ENCODE measurements at places on chromosomes 11 and 22.

DNA sequence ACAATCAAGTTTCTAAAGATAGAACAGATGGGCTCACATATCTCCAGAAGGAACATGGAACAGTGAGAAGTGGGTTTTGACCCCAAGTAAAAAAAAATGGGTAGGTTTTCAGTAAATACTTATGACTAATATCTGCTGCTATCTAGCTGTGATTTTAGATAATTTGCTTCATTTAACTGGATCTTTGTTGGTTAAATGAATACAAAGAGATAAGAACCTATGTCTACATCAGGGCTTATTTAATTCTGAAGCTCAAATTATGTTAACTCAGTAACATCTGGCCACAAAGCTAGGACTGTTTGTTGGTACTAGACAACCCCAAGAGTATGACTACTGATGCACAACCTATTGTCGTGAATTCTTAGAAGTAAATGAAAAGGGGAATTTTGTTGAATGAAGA, 144.4 kb upstream of the SESN3 start:
- no peak for DNase-seq

GRCh38 chr11:2881076-2881980, 4.2 kb downstream of the CDKN1C start:
- DNase-seq: no peak

GRCh38 chr22:23073526-23074229, 3.4 kb downstream of the GNAZ start:
- DNase-seq: no peak

DNA sequence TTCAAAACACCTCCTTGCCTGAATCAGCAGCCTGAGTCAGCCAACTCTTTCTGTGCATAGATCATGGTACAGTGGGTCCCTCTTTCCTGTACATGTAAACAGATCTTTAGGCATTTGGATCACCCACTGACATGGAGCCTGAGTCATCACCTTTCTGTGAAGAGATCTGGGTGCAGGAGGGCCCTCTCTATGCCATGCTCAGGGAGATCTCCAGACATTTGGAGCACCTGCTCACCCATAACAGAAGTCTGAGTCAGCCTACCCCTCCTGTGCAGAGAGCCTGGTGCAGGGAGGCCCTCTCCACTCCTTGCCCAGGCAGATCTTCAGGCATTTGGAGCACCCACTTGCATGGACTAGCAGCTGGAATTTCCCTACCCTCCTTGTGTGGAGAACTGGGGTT, 56.2 kb upstream of the GLYAT start:
- DNase-seq: no peak

GRCh38 chr11:115330684-115331482, 173.3 kb downstream of the CADM1 start:
- no peak for DNase-seq

DNA sequence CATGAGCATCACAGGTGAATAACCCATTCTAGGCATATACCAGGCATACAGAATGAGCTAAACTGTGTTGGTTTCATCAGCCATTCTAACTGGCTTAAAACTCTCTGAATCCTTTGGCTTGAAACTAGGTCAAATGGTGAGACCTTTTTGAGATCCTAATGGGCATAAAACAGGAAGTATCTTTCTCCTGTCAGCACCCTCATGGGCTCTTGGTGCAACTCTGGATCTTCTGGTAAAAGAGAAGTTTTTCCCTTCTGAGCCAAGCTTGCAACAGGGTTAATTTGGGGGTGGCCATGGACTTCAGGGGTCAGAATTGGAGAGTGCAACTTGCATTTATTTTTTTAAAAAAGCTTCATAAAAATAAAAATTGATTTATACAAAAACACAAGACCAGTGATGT, 67.9 kb upstream of the GRAMD1B start:
- no peak for DNase-seq

DNA sequence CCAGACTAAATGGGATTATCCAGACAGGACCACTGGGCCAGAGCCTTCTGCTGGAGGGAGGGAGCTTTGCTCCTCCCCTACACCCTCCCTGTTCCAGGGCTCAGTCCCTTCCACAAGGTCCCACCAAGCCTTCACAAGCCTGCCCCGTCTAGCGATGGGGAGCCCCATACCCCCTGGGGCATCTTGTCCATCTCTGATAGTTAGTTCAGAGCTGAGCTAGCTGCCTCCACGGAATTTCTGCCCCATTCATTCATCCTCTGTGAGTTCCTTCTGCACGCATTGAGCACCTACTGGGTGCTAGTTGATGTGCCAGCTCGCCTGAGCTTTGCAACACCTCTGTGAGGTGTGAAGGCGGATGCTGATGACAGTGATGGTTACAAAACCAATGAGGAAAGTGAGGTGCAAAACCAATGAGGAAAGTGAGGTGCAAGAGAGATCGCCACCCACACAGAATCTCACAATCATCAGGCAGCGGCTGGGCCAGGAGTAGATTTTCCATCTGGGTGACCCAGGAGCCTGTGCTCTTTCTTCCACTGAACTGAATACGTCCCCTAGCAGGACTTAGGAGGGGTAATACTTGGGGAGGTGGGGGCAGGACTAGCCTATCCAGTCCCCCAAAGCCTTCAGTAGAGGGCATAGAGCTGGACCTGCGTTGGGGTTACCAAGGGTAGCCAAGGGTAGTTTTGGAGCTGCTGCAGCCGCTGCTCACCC, 21.5 kb upstream of the CBX7 start:
- DNase-seq: peak; percentile 79

DNA sequence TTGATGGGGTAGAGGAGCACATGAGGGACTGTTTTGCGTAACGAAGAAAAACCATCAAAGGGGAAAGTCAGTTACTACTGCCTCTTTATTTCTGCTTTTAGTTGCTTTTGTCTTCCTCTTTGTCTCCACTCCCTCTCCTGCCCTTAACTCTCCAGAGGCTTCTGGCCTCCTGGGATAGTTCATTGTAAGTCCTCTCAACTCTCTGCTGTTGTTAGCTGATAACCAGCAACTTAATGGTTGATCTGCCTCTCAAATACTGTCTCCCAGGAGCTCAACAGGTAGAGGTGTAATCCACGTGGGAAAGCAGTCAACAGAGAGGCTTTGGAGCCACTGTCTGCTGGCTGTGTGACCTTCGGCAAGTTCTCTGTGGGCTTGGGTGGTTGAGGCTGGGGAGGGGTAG, 47.3 kb downstream of the CCDC81 start:
- DNase-seq: no peak

GRCh38 chr11:64438986-64439771, 80.2 kb downstream of the RPS6KA4 start:
- DNase-seq: no peak

GRCh38 chr11:3186166-3186953, 21.2 kb upstream of the OSBPL5 start:
- DNase-seq: no peak

- no peak for DNase-seq
These were observed 16.5 kb upstream of the OR9G4 start for GRCh38 chr11:56764976-56765375.

- no peak for DNase-seq
These were observed 14.6 kb downstream of the FAM118A start for GRCh38 chr22:45324311-45324711.

DNA sequence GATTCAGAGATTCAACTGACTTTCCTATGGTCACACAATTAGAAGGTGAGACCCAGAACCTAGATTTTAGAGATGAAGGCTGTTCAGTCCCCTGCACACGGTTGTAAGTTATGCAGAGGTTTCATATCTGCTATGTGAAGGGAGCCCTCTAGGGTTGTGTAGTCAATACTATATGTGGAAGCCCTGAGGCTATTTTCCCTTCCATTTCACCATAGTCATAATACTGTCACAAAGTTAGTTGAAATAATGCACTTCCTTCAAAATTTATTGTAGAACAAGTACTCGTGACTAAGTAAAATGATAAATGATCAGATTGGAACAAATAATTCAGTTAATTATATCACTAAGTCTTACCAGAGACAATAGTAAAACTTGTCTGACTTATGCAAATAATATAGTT, 48.8 kb downstream of the ENDOD1 start:
- DNase-seq: peak; percentile 18

- DNase-seq: no peak
These were observed 56.6 kb downstream of the BID start for GRCh38 chr22:17717708-17718107.

DNA sequence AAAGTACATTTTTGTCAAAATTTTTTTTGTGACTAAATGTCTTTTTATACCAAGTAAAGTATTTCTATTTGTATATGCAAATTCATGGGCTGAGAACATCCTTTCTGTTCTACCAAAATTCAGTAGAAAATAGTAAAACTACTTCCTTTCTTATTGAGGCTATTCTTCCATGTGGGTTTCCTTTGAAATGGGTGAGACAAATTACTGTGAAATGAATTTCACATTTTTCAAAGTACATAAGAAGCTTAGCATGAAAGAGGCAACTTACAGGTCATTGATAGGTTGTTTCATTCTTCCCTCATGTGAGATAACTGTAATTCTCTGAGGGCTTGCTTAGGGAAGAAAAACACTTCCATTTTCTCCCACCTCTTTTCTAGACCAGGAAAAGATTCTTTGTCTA, 1.0 kb upstream of the OR6X1 start:
- no peak for DNase-seq

DNA sequence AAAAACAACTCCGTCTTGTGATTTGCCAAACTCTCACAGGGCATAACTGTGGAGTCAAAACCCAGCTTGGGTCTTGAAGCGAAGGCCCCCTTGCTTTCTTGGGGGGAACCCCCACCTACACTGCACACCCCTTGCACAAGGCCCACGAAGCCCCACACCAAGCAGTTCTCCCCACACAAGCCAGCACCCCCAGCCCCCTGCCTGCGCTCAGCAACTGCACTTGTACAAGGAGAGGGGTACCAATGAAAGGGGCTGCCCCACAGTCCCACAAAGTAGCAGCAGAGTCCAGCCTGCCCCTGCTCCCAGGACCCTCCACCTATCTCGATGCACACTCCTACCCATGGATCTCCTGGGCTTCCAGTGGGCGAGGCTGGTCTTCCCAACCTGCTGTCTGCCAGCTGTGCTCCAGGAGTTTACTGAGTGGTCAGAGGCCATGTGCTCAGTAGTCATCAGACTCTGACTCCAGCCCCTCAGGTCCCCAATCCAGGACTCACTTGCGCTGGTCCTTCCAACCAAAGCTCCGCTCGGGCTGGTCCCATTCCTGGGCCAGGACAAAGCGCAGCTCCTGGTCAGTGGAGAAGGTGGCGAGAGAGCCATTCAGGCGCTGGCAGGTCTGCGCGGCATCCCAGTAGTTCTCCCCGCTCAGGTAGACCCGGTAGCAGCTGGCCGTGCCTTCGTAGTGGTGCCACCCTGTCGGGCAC, 57.7 kb downstream of the DGCR2 start:
- no peak for DNase-seq

- no peak for DNase-seq
These were observed 1055.3 kb downstream of the BRD1 start for GRCh38 chr22:48772286-48772907.

DNA sequence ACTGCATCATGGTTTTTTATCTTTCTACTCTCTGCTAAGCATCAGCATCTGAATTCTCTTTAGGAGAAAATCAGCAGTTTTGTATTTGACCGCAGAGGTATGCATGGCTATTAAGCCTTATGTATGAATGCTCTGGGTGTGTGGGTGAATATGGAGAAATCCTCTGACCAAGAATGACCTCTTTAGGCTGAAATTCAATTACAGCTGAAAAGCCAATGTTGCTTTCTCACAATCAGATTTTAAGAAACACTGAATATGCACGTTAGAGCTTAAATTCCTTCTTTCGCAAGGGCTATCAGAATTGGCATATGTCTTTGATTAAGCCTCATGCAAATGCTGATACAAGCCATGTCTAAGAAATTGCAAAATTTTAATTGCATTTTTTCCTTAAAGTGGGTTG, 43.2 kb downstream of the ARHGAP42 start:
- no peak for DNase-seq

GRCh38 chr22:45450921-45451651, 37.6 kb downstream of the RIBC2 start:
- no peak for DNase-seq

GRCh38 chr11:88520391-88520790, 182.9 kb upstream of the CTSC start:
- no peak for DNase-seq

DNA sequence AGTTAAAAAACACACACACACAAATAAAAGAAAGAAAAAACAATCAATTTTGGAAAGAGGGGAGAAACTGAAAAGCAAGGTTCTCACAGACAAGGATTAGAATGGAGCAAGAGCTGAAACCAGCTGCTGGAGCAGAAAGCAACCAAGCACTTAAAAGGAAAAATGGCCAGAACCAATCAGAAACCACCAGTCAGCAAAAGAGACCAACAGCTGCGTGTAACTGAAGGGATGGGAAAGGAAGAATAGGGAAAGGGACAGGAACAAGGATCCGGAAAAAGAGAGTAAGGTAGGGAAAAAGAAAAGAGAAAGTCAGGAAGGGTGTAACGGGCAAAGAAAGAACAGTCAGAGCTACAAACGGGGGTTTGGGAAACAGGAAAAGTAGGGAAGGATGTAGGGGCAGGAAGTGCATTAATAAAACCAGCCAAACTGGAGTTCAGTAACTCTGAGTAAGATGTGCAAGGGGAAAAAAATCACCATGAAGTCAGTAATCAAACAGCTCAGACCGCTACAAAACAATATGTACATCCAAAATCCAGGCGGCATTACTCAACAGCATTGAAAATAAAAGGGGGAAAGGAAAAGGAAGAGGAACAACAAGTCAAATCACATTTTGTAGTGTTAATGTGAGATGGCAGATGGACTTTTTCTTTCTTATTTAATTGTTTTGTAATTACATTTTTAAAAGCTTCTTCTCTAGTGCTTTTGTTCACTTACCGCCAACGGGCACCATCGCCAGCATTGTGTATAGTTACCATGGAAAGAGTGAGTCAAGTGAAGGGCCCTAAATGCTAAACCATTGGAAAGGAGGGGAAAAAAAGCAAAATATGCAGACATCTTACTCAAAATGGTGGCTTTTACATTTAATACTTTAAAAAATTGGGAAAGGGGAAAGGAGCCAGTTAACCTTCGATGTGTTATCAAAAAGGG, 49.2 kb downstream of the APOL5 start:
- DNase-seq: no peak

DNA sequence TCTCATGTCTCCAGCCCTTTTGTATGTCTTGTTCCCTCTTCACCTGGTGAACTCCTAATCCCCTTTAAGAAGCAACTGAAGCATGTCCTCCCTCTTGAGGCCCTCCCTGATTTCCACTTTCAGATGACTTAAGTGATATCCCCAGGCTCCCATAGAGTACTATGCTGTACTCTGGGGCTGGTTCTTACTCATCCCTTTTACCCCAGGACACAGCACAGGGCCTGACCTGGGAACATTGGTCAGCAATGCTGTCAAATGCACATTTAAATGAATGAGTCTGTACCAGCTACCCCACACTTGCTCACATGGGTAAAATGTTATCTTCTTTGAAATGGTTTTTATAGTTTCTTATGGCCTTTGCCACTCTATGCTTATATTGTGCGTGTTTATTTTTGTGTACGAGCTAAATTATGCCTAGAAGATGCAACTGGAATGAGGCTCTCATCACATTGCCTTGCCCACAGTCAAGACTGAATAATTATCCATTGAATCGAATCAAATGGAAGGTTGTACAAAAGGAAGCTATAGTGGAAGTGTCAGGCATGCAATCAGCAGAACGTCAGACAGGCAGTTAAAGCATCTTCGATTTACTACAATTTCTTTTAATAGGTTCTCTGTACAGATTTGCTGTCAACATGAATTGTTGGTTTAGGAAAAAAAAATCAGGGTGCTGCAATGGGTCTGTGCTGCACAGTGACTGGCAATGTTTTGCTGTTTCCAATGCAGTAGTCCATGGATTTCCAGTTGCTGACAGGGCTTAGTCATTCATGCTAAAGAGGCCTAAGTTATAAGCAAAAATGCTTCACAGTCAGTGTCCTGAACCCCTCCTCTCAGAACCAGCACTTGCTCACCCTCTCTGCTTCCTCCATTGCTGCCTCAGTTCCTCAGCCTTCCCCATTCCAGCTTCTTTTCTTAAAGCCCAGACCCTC, 79.5 kb downstream of the PARVA start:
- no peak for DNase-seq

- no peak for DNase-seq
These were observed 696.2 kb upstream of the TENM4 start for GRCh38 chr11:80136991-80137390.

Data from CD4-positive, alpha-beta T cell treated with Interleukin-10 for 1 hour (primary cell).